T-cell (primary cell): ENCODE measurements at places on chromosomes 3 and 15.

DNA sequence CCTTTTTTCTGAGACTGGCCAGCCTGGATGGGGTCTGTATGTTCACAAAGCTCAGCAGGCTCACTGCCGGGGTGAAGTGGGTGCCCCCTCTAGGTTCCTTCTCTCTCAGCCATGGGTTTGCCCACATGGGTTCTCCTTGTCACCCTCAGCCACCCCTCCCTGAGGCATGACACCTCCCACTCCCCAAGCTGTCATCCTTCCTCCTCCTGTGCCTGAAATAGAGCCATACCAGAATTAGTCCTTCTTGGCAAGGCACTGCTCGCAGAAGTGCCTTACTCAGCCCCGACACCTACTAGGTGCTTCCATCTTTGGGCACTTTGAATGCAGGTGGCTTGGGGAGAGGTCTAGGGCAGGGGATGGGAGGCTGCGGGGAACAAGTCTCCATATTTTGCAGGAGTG, 62.9 kb upstream of the SEC13 start:
- no peak overlapping the region for H3K27ac ChIP-seq
- H3K4me3 ChIP-seq, result no peak overlapping the region
- no peaks in the 10 kb centered on the region for H3K27me3 ChIP-seq
- DNase-seq, result no peak
- no peaks in the 10 kb centered on the region for H3K36me3 ChIP-seq

- peak within 1 kb of the TSS; percentile 44 for H3K27ac ChIP-seq
- peaks cover 3% of the 10 kb centered on the region for H3K4me1 ChIP-seq
Measured at GRCh38 chr3:48662753-48663488, at the start of gene CELSR3. Gene CELSR3 (minus strand): TSS chr3:48662886. CDS start chr3:48662634, 252 bp downstream.

DNA sequence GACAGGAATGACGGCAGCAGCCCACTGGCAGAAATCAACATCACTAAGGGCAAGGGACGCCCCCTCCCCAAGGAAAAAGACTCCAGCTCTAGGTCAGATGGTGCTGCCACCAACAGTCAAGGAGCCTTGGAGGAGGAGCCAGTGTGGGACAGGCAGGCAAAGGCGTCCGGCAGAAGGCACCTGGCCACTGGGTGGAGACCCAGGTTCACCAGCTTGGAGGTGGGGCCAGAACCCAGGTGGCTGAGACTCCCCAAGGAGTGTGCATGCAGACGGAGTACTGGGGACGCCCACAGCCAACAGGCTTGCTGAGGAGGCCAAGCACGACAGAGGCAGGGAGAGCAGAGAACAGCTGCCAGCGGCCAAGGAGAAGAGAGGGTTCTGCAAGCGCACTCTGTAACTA, 35.2 kb downstream of the PTPN23 start:
- DNase-seq, result no peak
- H3K36me3 ChIP-seq, result peaks cover 30% of the 10 kb centered on the region
- no peaks in the 10 kb centered on the region for H3K27me3 ChIP-seq

GRCh38 chr15:100495861-100496260, 32.9 kb downstream of the CERS3 start:
- no peaks in the 10 kb centered on the region for H3K36me3 ChIP-seq
- H3K4me1 ChIP-seq, result no peaks in the 10 kb centered on the region
- no peak for DNase-seq

DNA sequence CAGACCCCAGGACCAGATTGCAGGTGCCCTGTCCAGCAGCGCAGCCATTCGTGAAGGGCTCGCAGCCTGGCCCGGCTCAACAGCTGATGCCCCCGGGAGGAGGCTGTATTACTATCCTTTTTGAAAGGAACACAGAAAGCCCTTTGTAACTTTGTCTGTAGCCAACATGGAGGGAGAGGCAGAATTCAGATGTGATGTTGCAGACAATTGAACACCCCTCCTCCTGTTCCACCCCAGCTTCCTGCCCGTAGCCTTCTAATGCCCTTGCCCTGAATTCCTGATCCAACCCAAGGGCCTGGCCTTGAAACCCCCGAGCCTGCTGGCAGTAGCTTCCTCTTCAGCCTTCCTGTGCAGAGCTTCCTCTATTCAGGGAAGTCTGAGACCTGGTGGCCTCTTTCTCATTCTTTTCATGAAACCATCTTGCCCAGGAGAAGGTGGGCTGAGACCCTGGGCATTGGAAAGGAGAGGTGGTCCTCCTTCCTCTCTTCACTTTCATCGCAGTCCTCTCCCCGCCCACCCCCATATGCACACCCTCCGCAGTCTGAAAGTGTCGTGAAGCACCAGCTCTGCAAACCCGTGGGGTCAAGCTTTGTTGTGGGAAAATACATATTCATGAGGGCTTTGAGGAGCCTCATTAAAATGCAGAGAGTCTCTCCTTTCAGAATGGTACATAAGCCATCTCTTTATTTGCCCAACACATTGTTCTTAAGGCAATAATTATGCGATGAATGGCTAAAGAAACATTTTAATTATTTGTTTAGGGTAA, 109.2 kb downstream of the APBA2 start:
- no peaks in the 10 kb centered on the region for H3K27me3 ChIP-seq
- H3K27ac ChIP-seq, result peak overlapping the region; percentile 71
- no peak for DNase-seq
- no peaks in the 10 kb centered on the region for H3K4me1 ChIP-seq
- H3K4me3 ChIP-seq, result no peak overlapping the region

DNA sequence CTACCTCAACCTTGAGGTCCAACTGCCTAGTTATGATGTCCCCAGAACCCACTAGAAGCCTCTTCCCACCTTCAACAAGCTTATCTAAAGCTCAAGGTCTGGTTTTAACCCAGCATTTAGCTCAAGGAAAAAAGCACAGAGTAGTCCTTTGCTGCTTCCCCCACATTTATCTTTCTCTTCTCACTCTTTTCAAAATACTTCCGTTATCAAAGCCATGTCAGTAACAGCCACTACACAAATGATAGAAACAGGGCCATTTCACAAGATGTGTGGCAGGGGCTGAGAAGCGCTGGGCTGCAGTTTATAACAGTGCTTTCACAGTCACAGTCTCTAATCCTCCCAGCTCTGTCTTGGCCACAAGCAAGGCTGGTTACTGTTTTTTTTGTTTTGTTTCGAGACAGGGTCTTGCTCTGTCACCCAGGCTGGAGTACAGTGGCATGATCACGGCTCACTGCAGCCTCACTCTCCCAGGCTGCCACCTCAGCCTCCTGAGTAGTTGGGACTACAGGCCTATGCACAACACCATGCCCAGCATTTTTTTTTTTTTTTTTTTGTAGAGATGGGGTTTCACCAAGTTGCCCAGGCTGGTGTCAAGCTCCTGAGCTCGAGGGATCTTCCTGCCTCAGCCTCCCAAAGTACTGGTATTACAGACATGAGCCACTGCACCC, 218.8 kb downstream of the OSBPL10 start:
- H3K4me3 ChIP-seq, result no peak overlapping the region
- no peaks in the 10 kb centered on the region for H3K4me1 ChIP-seq
- DNase-seq, result no peak
- H3K36me3 ChIP-seq, result no peaks in the 10 kb centered on the region
- H3K27me3 ChIP-seq, result no peaks in the 10 kb centered on the region

GRCh38 chr3:165254812-165255211, 58.6 kb upstream of the SLITRK3 start:
- no peak for DNase-seq
- no peak overlapping the region for H3K27ac ChIP-seq
- no peaks in the 10 kb centered on the region for H3K36me3 ChIP-seq
- H3K27me3 ChIP-seq, result no peaks in the 10 kb centered on the region
- H3K4me1 ChIP-seq, result no peaks in the 10 kb centered on the region

GRCh38 chr3:140077406-140077805, 142.4 kb downstream of the CLSTN2 start:
- DNase-seq, result no peak
- H3K4me3 ChIP-seq, result no peak overlapping the region
- no peaks in the 10 kb centered on the region for H3K36me3 ChIP-seq

- H3K27me3 ChIP-seq, result peaks cover 24% of the 10 kb centered on the region
- H3K36me3 ChIP-seq, result no peaks in the 10 kb centered on the region
- H3K4me3 ChIP-seq, result no peak overlapping the region
- no peak overlapping the region for H3K27ac ChIP-seq
Measured at GRCh38 chr15:92578096-92578835, 77.3 kb downstream of the FAM174B start.

DNA sequence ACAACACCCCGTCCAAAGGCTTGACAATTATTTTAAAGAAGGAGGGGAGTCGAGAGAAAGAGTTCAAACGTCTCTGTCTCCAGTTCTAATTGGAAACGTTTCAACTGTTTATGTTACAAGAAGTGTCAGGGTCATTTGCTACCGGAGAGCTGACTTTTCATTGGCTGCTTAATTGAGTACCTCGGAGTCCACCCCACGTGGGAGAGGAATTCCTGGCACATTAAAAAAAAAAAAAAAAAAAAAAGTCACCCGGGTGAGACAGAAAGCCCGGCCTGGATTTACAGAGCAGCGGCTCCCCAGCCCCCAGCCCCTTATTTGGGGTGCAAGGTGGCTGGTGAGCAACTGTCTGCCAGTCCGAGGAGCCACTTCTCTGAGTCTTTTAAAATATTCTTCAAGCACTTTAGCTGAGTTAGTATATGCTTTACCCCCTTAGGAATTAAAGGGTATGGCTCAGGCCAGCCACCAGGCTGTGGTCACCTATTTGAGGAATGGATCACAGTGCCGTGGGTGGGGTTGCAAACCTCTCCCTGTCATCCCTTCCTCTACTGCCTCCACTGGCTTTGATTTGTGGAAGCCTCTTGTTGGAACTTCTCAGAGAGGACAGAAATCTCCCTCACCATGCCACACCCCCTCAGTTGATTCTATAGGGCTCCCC, 3.9 kb upstream of the TLE3 start:
- no peak for DNase-seq
- no peaks in the 10 kb centered on the region for H3K27me3 ChIP-seq
- no peak overlapping the region for H3K4me3 ChIP-seq
- H3K36me3 ChIP-seq, result no peaks in the 10 kb centered on the region

- H3K36me3 ChIP-seq, result no peaks in the 10 kb centered on the region
- DNase-seq, result no peak
- no peaks in the 10 kb centered on the region for H3K4me1 ChIP-seq
- no peak overlapping the region for H3K4me3 ChIP-seq
Measured at GRCh38 chr3:111107662-111108035, 36.0 kb downstream of the NECTIN3 start.

DNA sequence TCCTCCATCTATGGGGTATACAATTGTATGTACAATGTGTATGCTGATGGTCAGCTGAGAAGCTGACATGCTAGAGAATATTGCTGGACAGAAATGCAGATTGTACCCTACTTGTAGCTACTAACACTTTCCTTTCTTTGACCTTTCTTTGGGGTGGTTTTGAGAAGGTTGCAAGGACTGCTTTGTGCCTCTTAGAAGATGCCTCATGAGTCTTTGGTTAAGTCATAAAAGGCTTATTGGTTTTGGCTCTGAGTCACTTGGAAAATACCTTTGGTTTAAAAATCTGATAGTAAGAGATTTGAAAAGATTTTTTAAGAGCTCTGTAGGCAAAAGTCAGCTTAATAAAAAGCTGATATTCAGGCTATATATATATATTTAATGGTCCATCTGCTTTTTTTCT, 71.5 kb downstream of the ZMAT3 start:
- DNase-seq, result no peak
- H3K4me3 ChIP-seq, result no peak overlapping the region
- H3K4me1 ChIP-seq, result no peaks in the 10 kb centered on the region
- no peak overlapping the region for H3K27ac ChIP-seq

GRCh38 chr3:155946178-155946577, 75.7 kb downstream of the GMPS start:
- DNase-seq, result no peak
- no peaks in the 10 kb centered on the region for H3K27me3 ChIP-seq
- H3K36me3 ChIP-seq, result no peaks in the 10 kb centered on the region
- H3K4me3 ChIP-seq, result no peak overlapping the region
- H3K4me1 ChIP-seq, result no peaks in the 10 kb centered on the region

DNA sequence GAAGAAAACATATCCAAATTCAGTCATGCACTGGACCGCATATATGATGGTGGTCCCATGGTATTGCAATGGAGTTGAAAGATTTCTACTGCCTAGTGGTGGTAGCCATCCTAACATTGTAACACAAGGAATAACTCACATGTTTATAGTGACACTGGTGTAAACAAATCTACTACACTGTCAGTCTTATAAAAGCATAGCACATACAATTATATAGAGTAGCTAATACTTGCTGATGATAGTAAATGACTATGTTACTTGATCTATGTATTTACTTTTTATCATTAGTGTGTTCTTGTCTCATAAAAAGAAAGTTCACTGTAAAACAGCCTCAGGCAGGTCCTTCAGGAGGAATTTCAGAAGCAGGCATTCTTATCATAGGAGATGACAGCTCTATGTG, 96.0 kb upstream of the CDIN1 start:
- no peaks in the 10 kb centered on the region for H3K27me3 ChIP-seq
- H3K4me1 ChIP-seq, result no peaks in the 10 kb centered on the region
- no peak overlapping the region for H3K4me3 ChIP-seq
- H3K27ac ChIP-seq, result no peak overlapping the region
- DNase-seq, result no peak

- H3K27me3 ChIP-seq, result no peaks in the 10 kb centered on the region
- H3K27ac ChIP-seq, result peak overlapping the region; percentile 75
- H3K4me3 ChIP-seq, result no peak overlapping the region
- no peaks in the 10 kb centered on the region for H3K36me3 ChIP-seq
- peaks cover 63% of the 10 kb centered on the region for H3K4me1 ChIP-seq
- DNase-seq, result no peak
Measured at GRCh38 chr3:56919137-56919796, 117.5 kb upstream of the ARHGEF3 start.

DNA sequence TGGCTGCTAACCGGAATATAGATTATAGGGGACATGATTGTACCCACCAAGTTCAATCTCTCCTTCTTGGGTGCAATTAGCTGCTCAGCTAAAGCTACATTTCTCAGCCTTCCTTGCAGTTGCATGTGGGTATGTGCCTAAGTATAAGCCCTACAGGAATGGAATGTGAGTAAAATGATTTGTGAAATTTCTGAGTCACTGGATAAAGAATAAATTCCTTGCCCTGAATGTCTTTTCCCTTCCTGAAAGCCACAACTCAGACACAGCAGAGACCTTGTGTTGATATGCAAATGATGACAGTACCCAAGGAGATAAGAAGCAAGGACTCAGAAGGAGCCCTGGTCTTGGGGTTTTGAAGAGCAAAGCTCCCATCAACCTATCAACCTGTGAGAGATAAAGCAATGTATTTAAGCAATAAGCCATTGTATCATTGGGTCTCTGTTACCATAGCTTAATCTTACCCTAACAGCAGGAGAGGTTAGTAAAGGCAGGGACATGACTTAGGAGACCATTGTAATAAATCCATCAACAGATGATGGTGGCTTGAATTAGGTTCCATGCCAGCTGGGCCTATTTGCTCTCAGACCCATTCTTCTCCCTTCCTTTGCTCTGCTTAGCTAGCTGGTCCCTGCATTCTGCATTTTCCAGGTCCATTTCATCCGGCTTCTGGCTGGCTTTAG, 25.6 kb upstream of the ZNF280D start:
- no peaks in the 10 kb centered on the region for H3K36me3 ChIP-seq
- no peaks in the 10 kb centered on the region for H3K27me3 ChIP-seq
- no peak overlapping the region for H3K27ac ChIP-seq
- no peaks in the 10 kb centered on the region for H3K4me1 ChIP-seq
